Caki2 (cell line): ENCODE measurements at places on chromosomes 2 and 18.

DNA sequence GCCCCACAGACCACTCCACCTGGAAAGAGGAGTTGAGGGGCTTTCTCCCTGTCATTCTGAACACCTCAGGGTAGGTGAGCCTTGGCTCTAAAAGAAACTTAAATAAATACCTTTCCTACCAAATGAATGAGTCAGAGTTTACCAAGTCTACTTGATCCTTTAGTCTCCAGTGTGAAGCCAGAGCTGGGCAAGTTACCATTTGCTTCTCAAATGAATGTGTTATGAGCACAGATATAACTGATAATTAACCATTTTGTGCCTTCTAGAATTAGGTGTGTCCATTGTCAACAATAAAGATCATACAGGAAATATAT lies 347.7 kb downstream of the KIAA1328 start:
- no peak for DNase-seq

- no peak for DNase-seq
These were observed 64.4 kb upstream of the NOSTRIN start for GRCh38 chr2:168738062-168738461.

- no peak for DNase-seq
These were observed 27.8 kb downstream of the MBD5 start for GRCh38 chr2:148048475-148049221.

DNA sequence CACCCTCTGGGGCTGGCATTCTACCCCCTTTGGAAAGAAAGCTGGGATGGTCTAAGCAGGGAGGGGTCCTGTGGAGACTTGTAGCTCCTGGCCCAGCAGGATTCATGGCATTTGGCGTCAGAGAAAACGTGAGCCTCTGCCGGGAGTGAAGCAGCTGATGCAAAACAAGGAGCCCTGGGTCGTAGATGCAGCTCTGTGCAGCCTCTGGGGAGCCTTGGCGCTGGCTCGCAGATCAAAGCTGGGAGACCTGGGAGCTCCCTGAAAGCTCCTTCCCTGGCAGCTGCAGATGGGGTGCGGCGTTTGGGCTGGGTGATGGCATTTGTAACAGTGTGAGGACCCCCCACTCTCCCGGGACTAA lies 148.3 kb downstream of the KLHL29 start:
- no peak for DNase-seq

- no peak for DNase-seq
These were observed 1.8 kb downstream of the ZFP36L2 start for GRCh38 chr2:43224571-43225092.
